ENCODE measurements at places on chromosomes 11 and 22. TPM values are rescaled to one million over a fixed set of nuclear protein-coding genes. Genes with fewer than 3 reads are reported as not detected.

DNA sequence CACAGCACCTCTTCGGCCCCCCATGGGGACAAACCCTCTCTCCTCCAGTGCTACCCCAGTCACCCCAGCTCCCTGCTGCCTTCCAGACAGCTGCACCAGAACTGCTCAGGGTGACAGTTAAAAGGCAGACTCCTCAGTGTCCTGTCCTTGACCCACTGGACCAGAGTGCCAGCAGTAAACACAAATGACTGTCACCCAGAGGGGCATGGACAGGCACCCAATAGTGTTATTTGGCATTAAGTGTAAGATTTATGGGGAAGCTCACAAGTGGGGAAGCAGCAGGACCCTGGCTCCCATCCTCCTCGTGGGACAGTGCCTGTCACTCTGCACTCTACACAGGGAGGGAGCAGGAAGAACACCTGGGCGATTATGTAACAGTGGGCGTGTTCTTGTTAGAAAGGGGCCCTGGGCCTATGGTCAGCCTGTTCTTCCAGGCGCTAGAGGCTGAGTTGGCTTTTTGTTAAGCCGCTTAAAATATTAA, 5.0 kb downstream of the RPS19BP1 start:
- no peak for DNase-seq

DNA sequence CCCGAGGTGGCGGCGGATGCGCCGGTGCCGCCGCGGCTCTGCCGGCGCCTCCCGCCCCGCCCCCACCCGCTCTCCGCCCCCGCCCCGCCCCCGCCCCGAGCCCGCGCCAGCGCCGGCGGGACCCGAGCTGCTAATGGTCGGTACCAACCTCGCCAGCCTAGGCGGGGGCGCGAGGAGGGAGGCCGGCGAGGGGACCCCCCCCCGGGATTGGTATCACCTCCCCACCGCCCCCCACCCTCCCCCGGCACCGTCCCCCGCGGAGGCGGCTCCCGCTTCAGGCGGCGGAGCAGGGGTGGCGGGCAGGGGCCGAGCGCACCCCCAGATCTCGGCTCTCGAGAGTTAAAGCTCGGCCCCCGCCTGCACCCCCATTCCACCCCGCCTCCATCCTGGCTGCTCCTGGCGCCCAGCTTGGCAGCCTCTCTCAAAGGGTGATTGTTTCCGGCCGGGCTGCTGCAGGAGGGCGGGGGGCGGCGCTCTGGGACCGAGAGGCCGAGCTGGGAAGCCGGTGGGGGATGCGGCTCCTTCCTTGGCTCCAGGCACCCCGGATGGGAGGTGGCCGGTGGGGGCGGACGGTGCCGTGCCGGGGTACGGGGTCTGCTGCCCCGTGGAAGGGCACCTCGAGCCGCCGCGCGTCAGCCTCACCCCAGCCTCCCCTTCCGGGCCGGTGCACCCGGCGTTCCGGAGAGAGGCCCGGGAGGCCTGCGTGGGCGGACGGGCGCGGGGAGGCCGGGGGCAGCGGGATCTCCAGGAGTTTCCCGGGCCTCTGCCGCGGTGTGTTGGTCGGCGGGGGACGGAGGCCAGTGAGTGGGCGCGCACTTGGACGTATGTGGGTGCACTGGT, at the start of gene B3GAT1:
TSS of gene B3GAT1 (minus strand) at position 40 of the 840 bp plus-strand sequence. CDS start 24,583 bp downstream, outside the sequence.
- no peak for DNase-seq

Gene KDM2A
- 38.2 TPM for total RNA-seq

Gene TMPRSS13
- total RNA-seq = 0.15 TPM

DNA sequence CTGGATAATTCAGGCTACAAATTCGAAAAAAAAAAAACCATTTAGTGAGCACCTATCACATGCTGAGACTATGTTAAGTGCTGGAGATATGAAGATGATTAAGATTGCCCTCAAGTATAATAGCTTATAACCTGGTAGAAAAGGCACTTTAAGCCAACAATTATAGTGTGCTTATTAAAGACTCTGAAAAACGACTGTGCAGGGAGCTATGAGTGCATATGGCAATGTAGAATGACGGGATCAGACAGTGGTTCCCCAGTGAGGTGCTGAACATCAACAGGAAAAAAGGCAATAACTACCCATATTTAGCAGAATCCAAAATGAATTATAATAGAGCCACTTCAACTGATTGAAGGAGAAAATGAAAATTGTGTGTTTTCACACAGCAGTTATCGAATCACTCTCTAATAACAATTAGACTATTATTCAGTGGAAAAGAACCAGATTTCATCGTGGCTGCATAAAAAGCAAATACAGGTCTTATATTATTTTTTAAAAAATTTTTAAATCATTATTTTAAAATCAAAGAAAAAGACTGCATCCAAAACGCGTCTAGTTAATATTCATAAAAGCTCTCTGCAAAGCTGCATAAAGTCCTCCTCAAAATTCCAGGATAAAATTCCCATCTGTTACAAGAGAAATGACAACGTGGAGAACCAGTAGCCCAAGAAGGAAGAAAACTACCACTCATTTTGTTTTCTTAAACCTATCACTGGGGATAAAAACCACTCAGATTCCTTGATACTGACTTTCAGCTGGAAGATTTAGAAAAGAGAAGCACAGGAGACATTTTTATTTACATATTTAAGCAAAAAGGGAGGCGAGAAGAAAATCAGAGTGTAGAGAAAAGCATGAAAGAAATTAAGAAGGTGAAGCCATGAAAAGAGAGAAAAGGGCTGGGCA, 1.1 kb downstream of the MTMR2 start:
- DNase-seq = no peak

DNA sequence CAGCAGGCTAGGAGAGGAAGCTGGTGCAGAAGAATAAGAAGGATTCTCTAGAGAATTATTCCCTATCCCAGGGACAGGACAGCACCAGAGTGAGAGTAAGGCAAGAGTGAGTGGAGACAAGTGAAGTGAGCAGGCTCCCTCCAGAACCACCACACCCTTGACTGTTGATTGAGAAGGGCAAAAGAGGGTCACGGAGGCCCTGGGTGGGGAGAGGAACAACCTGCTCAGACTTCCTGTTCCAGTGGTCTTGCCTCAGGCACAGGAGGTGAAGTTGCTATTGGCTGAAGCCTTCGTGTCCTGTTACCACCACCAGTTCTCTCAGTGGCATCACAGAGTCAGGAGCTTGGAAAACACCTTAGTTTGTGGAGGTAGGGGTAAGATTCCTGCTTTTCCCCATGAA, 51.7 kb upstream of the CCDC89 start:
- DNase-seq = no peak

- no peak for DNase-seq
Measured at GRCh38 chr11:65552388-65552951, 5.7 kb downstream of the LTBP3 start.

- DNase-seq = no peak
Measured at GRCh38 chr22:17371448-17371847, 2.2 kb downstream of the CECR2 start.

DNA sequence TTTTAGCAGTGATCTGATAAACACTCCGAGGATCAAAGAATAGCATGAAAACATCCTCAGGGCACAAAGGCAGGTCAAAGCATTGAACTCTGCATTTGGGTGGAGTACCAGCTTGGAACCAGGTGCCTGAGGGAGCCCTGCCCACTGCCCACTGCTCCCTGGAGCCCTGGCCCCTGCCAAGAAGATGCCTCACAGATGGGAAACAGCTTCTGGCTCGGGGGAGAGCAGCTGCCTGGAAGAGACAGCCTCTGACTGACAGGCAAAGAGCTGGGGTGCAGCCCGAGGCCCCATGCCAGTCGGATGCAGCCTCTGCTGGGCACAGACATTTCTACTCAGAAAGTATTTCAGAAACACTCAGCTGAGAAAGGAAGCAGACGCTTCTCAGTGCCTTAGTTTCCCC, 13.2 kb downstream of the LMO1 start:
- DNase-seq = no peak

DNA sequence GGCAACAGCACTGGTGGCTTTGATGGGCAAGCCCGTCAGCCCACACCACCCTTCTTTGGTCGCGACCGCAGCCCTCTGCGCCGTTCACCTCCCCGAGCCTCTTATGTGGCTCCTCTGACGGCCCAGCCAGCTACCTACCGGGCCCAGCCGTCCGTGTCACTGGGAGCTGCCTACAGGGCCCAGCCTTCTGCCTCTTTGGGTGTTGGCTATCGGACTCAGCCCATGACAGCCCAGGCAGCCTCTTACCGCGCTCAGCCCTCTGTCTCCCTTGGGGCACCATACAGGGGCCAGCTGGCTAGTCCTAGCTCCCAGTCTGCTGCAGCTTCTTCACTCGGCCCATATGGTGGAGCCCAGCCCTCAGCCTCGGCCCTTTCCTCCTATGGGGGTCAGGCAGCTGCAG, 8.0 kb downstream of the RBM14 start:
- DNase-seq = no peak

- no peak for DNase-seq
Measured at GRCh38 chr22:37045958-37046357, 5.6 kb upstream of the KCTD17 start.

DNA sequence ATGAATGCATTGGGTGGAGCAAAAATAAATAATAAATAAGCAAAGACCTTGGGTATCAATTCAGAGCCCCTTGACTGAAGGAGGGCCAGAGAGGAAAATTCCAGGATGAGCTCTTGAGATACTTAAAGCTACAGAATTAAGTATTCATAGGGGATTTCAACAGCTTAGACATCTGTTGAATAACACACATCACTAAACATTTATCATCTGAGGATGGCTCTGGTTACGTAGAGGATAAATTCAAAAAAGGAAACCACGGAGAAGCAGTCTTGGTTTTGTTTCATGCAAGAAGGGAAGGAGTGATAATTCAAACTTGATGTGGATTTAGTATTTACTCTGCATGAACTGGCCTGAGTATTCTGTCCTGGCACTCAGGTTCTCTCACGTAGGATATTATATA, 29.8 kb downstream of the ARHGAP42 start:
- no peak for DNase-seq

- no peak for DNase-seq
Measured at GRCh38 chr11:33531743-33532181, 168.9 kb downstream of the C11orf91 start.

- DNase-seq = no peak
Measured at GRCh38 chr22:37519268-37520195, at the start of gene CARD10. CARD10 (minus strand) TSS chr22:37519415; CDS start chr22:37519200, 215 bp downstream.

DNA sequence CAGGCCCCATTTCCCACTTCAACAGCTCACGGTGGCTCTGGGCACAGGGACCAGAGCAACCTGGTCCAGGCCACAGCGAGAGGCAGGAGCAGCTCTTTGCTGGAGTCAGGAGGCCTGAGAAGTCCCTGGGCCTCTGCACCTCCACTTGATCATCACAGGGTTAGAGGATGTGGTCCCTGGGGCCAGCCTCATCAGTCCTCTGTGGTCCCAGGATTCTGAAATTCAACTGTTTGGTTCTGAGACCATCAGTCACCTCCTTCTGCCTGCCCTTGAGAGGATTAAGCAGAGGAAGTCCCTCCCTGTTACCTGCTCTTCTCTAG, 24.9 kb upstream of the CBX7 start:
- no peak for DNase-seq

- DNase-seq = no peak
Measured at GRCh38 chr11:113771964-113772363, 1.5 kb downstream of the ZW10 start.

DNA sequence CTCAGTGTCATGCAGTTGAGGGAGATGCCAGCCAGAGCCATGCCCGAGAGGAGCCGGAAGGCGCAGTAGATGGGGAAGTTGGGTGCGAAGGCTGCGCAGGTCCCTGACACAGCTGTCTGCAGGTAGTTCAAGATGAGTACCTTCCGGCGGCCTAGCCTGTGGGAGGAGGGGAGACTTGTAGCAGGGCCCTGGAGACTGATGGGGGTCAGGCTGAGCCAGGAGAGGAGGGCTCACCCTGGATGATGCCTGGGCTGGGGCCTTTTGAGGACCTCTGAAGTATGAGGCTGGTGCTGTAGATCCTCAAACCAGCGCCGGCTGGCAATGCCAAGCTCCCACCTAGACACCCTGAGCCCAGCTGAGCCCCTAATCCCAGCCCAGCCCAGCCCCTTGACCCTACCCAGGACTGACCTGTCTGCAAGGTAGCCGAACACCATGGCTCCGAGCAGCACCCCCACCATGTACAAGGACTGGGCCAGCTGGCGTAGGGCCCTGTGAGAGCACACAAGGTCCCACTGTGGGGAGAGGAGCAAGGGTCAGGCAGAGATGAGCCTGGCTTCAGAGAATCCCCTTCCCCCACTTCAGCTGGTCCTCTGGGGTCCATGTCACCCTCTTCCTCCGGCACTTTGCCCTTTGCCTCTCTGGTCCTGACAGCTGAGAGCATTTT, 1.1 kb downstream of the SLC22A6 start:
- DNase-seq = no peak

- no peak for DNase-seq
Measured at GRCh38 chr11:114194702-114195101, 101.5 kb upstream of the NNMT start.

Gene SLC37A4
- total RNA-seq = 8.4 TPM

Gene APOL5
- total RNA-seq = not detected

DNA sequence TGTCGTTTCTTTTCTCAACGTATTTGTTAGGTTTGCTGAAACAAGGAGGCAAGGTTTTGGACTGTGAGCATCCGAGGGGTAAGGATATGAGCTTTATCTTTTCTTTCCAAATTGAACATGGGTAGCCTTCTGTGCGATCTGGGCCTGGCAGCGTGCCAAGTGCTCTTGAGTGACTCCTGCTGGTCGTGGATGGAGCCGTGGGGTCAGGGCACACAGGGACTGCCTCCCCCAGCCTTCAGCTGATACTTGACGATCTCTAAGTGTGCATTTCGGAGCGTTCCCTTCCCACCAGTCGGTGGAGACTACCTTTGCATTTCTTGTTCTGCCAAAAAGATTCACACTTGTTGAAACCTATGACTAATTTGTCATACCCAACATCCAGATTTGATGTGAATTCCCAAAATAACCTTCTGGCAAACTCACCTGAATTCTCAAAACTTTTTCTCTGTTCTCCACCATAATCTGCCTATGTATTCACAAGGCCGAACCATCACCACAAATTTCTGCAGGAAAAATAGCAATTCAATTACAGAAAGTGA, 40.1 kb upstream of the CLMP start:
- peak; percentile 69 for DNase-seq

DNA sequence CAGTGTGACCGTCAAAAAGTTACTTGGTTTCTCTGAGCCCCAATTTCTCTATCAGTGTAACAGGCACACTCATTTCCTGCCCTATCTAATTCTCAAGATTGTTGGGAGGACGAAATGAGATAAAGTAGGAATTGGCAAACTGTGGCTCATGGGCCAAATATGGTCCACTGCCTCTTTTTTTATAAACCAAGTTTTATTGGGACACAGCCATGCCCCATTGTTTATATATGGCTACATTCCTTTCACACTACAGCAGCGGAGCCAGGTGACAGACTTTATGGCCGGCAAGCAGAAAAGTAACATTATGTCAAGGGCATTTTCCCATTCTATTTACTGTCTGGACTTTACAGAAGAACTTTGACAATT, 116.7 kb upstream of the TIMP3 start:
- DNase-seq = no peak

- DNase-seq = no peak
Measured at GRCh38 chr11:68050371-68050841, 11.6 kb downstream of the TCIRG1 start.

GRCh38 chr11:121757480-121758125, 304.8 kb upstream of the SORL1-AS1 start:
- DNase-seq = no peak

Gene CLMP
- total RNA-seq = 38.6 TPM

- DNase-seq = no peak
Measured at GRCh38 chr11:102829316-102830000, 14.0 kb downstream of the MMP3 start.

- no peak for DNase-seq
Measured at GRCh38 chr11:79720115-79720514, 279.3 kb upstream of the TENM4 start.

- peak; percentile 27 for DNase-seq
Measured at GRCh38 chr11:27514558-27514957, 8.0 kb upstream of the LIN7C start.
